Activated CD4-positive, alpha-beta T cell treated with anti-CD3 and anti-CD28 coated beads, Interleukin-2, amount 10 ng/mL, durations not matched to agents 7 days and 5 days (primary cell): ENCODE measurements at places on chromosomes 13 and 19. TPM values are rescaled to one million over a fixed set of nuclear protein-coding genes. Genes with fewer than 3 reads are reported as not detected.

- no peak for DNase-seq
Measured at GRCh38 chr19:49368711-49369358, 5.2 kb downstream of the DKKL1 start.

GRCh38 chr19:2041683-2042484 lies 9.2 kb downstream of the MKNK2 start:
- DNase-seq: peak; percentile 99

Gene EDDM13
- 1.1 TPM for total RNA-seq

Gene GJB6
- 4.7 TPM for total RNA-seq

- DNase-seq: no peak
Measured at GRCh38 chr13:82848766-82849165, 1033.5 kb downstream of the SLITRK1 start.

- DNase-seq: no peak
Measured at GRCh38 chr13:113792236-113792770, 33.3 kb downstream of the TMEM255B start.

GRCh38 chr13:50685491-50685890 lies 158.0 kb downstream of the DLEU7 start:
- DNase-seq: no peak

- no peak for DNase-seq
Measured at GRCh38 chr19:38496603-38497487, 63.4 kb downstream of the RYR1 start.

Gene KLF1
- total RNA-seq: not detected

DNA sequence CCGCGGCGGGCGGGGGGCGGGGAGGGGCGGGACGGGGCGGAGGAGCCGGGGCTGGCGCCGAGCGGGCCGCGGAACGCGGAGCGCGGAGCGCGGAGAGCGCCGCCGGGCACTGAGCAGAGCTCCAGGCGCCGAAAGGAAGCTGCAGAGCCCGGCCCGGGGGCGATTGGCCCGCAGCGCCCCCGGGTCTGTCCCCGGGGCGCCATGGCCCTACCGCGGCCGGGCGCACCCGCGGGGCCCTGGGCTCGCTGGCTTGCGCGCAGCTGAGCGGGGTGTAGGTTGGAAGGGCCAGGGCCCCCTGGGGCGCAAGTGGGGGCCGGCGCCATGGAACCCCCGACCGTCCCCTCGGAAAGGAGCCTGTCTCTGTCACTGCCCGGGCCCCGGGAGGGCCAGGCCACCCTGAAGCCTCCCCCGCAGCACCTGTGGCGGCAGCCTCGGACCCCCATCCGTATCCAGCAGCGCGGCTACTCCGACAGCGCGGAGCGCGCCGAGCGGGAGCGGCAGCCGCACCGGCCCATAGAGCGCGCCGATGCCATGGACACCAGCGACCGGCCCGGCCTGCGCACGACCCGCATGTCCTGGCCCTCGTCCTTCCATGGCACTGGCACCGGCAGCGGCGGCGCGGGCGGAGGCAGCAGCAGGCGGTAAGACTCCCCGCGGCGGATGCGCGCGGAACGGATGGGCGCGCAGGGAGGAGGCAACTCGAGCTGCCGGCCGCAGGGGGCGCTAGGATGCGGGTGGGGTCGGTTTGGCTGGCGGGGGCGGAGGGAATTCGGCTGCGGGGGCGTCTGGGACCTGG lies at the start of gene PDE4A:
Gene PDE4A, plus strand, starts transcription at position 95 of the 796 bp plus-strand sequence. Its CDS starts 227 bp downstream, at position 322.
- peak; percentile 71 for DNase-seq

DNA sequence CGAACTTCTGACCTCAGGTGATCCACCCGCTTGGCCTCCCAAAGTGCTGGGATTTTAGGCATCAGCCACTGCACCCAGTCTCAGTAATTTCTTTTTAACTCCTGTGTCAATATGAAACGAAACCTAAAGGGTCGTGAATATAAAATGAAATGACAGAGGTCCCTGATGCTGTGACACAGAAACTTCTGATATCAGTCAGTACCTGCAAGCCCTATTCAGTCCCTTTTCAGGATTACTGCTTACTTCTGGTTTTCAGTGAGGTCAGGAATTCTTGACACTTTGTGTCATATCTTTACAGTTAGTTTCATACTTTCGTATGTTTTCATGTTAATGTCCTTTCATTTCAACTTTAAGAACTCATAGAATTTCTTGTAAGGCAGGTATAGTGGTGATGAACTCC lies 58.7 kb downstream of the RNF17 start:
- DNase-seq: no peak

DNA sequence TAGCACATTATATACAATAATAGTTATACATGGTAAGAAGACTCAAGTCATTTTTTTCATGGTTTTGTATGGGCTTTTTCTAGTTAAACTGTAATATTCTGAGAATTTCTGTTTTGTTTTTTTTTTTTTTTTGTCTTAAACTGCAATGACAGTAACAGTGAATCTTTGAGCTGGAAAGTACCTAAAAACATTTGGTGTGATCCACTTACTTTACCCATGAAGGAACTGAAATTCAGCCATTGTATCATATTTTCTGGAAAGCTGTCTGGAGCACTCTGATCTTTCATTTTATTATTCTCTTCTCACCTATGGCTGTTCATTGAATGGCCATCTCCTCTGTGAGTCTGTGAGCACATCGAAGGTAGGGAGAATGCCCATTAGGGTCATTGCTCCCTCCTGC lies 37.8 kb downstream of the MYO16 start:
- DNase-seq: no peak

Gene SLC10A2
- total RNA-seq: not detected

DNA sequence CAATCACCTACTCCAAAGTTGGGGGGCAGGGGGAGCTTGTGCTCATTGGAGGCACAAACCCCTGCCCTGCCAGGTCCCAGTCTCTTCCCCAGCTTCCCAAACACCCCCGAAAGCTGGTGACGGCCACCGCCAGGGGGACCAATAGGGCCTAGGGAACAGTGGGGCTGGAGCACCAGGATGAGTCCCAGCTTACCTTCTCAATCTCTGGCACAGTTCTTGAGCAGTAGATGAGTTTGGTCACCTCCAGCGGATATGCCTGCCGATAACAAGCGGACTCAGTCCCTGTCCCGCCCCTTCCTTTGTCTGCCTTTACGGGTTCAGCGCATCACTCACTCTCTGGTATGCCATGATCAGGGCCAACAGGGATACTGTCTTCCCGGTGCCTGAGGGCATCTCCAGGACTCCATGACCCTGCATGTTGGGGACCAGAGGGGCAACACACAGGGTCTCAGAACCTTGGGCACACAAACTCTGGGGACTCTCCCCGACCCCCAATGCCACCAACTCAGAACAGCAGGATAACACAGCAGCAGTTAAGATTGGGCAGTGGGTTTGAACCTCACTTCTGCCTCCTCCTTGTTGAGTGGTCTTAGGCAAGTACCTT lies 1.5 kb downstream of the ERCC2 start:
- no peak for DNase-seq

DNA sequence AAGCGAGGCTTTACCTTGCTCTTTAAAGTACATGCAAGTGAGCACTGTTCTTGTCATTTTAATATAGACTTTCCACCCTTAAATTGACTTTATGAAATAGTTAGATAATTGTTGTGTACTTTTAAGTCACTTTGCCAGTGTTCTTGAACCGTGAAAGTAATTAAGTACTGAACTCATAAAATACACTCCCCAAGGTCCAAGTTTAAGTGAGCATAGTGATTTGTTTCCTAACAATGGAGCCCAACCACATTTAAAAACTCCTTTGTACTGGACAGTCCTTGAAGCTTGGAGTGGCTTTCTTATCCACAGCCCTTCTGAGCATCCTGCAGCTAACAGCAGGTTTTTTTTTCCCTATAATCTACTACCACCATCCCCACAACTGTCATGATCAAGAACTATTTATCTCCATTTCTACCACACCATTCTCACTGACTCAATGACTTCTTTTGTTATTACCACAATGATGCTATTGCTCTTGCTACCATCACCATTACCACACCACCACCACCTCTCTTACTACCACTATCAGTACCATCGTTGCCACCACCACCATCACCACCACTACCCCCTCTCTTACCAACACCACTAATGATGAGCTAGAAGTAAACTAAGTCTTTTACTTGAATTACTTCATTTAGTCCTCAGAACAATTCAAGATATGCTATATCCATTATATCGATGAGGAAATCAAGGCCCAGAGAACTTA lies 452.6 kb downstream of the DIAPH3 start:
- no peak for DNase-seq

Gene NR2C2AP
- 37.2 TPM for total RNA-seq
